CD8-positive, alpha-beta memory T cell (primary cell): ENCODE measurements at places on chromosomes 11 and 22. TPM values are rescaled to one million over a fixed set of nuclear protein-coding genes. Genes with fewer than 3 reads are reported as not detected.

DNA sequence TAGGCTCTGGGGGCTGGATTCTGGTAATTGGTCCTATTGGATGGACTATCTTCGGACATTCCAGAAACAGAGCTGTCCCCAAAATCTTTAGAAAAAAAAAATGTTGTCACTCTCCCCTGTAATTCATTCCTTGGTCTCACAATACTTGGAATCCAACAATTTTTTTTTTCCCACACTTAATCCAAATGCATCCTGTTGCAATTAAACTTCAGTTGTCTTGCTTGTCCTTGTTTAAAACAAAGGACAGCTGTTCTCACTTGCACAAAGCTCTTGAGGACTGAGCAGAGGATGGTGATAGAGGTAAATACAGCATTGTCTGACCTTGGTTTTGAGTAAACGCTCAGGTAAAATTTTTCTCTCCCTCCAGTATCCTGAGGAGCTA, 75.3 kb downstream of the SC5D start:
- no peak overlapping the region for H3K27ac ChIP-seq
- H3K4me1 ChIP-seq = peaks cover 27% of the 10 kb centered on the region

DNA sequence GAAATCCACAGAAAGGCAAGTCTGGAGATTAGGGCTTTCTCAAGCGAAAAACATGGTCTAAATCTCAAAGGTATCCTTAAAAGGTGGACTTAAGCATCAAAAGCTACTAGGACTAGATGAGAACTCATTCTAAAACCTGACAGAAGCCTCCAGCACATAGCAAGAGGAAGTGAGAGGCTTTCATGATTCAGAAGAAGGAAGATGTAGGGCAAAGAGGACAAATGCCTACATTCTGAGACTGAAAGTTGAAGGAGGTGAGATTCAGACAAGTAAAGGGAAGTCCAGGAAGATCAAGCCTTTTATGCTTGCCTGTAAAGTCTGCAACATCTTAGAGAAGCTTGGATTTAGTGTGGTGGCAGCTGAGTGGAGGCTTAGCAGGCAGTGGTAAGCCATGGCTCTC, 98.9 kb downstream of the PGR start:
- no peak overlapping the region for H3K4me3 ChIP-seq
- no peaks in the 10 kb centered on the region for H3K4me1 ChIP-seq
- DNase-seq = no peak
- H3K27ac ChIP-seq = no peak overlapping the region

DNA sequence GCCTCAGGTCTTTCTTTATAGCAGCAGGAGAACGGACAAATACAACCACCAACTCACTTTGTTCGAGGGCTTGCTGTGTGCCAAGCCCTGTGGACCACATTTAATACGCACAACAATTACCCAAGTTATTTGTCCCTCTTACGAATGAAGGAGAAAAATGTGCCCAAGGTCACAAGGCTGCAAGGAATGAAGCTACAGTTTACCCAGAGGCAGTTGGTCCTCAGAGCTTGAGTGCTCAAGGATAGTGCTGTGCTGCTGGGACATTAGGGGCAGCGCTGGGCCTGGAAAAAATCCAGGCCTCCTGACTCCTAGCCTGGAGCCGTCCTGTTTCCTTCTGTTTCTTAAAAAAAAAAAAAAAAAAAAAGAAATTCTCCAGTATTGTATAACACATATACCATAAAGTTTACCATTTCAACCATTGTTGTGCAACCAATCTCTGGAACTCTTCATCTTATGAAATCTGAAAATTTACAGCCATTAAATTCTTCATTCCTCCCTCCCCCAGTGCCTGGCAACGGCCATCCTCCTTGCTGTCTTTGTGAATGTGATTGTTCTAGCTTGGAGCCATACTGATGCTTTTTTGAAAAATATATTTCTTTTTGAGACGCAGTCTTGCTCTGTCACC, 1.0 kb upstream of the C11orf86 start:
- H3K27ac ChIP-seq = no peak overlapping the region
- no peaks in the 10 kb centered on the region for H3K36me3 ChIP-seq
- no peaks in the 10 kb centered on the region for H3K27me3 ChIP-seq
- no peaks in the 10 kb centered on the region for H3K4me1 ChIP-seq
- DNase-seq = no peak

DNA sequence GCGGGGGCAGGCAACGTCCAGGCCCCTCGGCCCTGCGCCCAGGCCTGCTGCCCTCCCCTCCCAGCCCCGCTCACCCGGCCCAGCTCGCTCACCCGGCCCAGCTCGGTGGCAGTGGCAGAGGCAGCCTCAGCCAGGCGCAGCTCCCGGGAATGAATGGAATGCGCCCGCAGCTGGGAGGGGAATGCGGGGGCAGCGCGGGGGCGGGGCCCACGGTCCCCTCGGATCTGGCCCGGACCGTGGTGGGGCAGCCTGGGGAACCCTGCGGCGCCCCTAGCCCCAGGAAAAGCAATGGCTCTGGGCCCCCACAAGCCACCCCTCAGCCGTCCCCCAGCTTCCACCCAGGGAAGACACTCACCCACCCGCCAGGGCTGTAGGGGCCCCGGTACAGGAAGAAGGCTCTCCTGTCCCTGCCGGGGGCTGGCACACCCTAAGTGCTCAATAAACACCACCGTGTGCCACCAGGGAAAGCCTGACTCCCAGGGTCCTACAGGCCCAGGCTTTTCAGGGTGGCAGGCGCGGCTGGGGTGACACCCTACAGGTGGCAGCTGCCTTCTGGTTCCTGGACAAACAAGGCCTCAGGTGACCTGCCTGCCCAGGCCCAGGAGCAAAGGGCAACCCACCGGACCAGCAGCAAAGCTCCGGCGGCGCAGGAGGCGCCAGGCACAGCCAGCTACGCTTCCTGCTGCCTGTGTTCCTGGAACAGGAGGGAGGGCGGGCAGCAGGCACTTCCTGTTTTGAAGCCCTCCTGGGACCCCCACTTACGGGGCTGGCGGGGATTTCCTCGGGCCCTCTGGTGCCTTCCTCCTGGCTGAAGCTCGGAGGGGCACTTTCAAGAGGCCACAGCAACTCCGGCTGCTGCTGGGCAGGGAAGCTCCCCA, 13.8 kb downstream of the PLXNB2 start:
- H3K27ac ChIP-seq = no peak overlapping the region
- no peak overlapping the region for H3K4me3 ChIP-seq
- H3K27me3 ChIP-seq = peaks cover 9% of the 10 kb centered on the region
- no peaks in the 10 kb centered on the region for H3K36me3 ChIP-seq

DNA sequence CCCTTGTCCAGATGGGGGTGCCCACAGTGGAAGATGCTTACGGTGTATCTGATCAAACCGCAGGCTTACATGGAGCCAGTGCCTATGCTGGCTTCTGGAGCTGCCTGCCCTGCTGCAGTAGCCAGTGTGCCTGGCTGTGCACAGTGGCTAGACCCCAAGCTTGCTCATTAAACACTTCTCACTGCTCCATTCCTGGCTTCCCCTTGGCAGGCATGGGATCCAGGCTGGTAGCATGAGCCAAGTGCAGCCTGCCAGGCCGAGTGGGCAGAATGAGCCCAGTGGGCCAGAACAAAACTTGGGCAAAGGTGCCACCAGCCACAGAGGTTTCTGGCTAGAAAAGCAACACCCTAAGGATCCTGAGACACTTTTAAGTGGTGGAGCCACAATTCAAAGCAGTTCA, 55.4 kb upstream of the B3GNT6 start:
- H3K4me1 ChIP-seq = no peaks in the 10 kb centered on the region
- H3K4me3 ChIP-seq = no peak overlapping the region
- no peaks in the 10 kb centered on the region for H3K36me3 ChIP-seq
- DNase-seq = no peak
- H3K27ac ChIP-seq = no peak overlapping the region
- no peaks in the 10 kb centered on the region for H3K27me3 ChIP-seq

- H3K27me3 ChIP-seq = no peaks in the 10 kb centered on the region
- DNase-seq = no peak
- H3K4me3 ChIP-seq = no peak overlapping the region
- H3K4me1 ChIP-seq = peaks cover 8% of the 10 kb centered on the region
- H3K27ac ChIP-seq = no peak overlapping the region
These were observed 30.3 kb upstream of the PISD start for GRCh38 chr22:31692186-31692886.

- H3K36me3 ChIP-seq = no peaks in the 10 kb centered on the region
- H3K4me3 ChIP-seq = no peak overlapping the region
- DNase-seq = no peak
- H3K27ac ChIP-seq = no peak overlapping the region
- no peaks in the 10 kb centered on the region for H3K27me3 ChIP-seq
These were observed 168.0 kb downstream of the PGR start for GRCh38 chr11:100961633-100962032.

DNA sequence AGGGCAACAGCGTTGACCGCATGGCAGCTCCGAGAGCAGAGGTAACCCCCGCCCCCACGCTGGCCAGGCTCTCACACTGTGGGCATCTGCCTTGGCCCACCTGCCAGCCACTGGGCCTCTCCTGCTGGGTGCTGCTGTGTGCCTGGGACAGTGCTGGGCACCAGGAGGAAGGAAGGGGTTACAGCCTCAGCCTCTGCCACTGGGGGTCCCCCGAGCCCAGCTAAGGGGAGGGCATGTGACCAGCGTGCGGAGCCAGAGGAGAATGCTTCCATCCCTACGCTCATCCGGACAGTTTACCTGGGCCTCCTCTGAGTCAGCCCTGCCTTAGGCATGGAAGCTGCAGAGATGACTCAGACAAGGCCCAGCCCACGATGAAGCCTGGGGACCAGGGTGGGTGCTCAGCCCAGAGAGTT, 10.9 kb downstream of the NCF4 start:
- no peaks in the 10 kb centered on the region for H3K27me3 ChIP-seq
- H3K4me1 ChIP-seq = peaks cover 12% of the 10 kb centered on the region
- no peak overlapping the region for H3K27ac ChIP-seq
- H3K36me3 ChIP-seq = no peaks in the 10 kb centered on the region
- H3K4me3 ChIP-seq = no peak overlapping the region
- no peak for DNase-seq

- H3K4me3 ChIP-seq = no peak overlapping the region
- H3K4me1 ChIP-seq = no peaks in the 10 kb centered on the region
- no peaks in the 10 kb centered on the region for H3K27me3 ChIP-seq
- no peaks in the 10 kb centered on the region for H3K36me3 ChIP-seq
- H3K27ac ChIP-seq = no peak overlapping the region
These were observed 473.4 kb downstream of the METTL15 start for GRCh38 chr11:28581286-28582242.

Gene MS4A12
- not detected for total RNA-seq
